Activated CD4-positive, alpha-beta T cell treated with anti-CD3 and anti-CD28 coated beads, Interleukin-2, amount 10 ng/mL, durations not matched to agents 24 days and 14 days (primary cell): ENCODE measurements at places on chromosomes 12 and 14. TPM values are rescaled to one million over a fixed set of nuclear protein-coding genes. Genes with fewer than 3 reads are reported as not detected.

The TAS2R30 gene
- 3.1 and 4.4 TPM in 2 replicates for total RNA-seq

The IL26 gene
- 6.9 and 7.7 TPM in 2 replicates for total RNA-seq

DNA sequence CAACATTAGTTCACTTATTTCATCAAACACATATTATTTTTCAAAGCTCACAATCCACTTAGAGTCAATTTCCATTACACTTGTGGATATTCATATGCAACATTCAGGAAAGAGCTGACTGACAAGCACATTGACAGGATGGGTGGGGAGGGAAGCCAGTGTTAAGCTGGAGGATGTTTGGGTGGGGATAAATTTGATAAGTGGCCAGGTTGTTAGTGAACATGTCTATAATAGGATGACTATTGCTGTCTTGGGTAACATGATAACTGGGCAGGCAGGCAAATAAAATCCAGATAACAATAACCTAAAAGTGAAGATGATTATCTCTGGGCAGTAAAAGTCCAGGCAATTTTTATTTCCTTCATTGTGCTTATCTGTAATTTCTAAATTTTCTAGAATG lies 73.8 kb upstream of the OSBPL8 start:
- no peak for DNase-seq
- no peak overlapping the region for H3K27ac ChIP-seq
- H3K36me3 ChIP-seq, result no peaks in the 10 kb centered on the region
- H3K27me3 ChIP-seq, result no peaks in the 10 kb centered on the region
- peaks cover 4% of the 10 kb centered on the region for H3K4me1 ChIP-seq

GRCh38 chr12:104649217-104649824 lies 192.6 kb downstream of the CHST11 start:
- no peak overlapping the region for H3K27ac ChIP-seq
- H3K4me1 ChIP-seq, result peaks cover 48% of the 10 kb centered on the region
- no peak for DNase-seq
- H3K36me3 ChIP-seq, result peaks cover 34% of the 10 kb centered on the region
- H3K4me3 ChIP-seq, result no peak overlapping the region

DNA sequence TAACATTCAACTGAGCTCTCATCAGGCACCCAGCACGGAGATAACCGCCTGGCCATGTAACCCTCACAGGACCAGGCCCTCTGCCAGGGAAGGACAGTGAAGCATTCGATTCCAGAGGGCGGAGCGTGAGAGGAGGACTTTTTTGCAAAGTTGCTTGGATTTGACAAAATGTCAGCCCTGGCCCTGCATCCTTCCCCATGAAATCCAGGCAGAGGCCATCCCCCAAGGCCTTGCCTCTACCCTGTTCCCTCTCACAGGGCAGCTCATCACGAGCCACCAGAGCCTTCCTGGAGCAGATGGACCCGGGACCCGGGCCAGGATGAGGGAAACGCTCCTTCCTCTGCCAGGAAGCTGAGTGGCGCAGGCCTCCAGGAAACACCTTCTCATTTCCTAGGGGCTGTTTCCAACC lies 17.0 kb downstream of the CAMKK2 start:
- no peak for DNase-seq
- H3K27ac ChIP-seq, result no peak overlapping the region
- H3K4me1 ChIP-seq, result peaks cover 8% of the 10 kb centered on the region
- H3K36me3 ChIP-seq, result peaks cover 20% of the 10 kb centered on the region
- no peak overlapping the region for H3K4me3 ChIP-seq

GRCh38 chr14:68791902-68792677 lies 777 bp downstream of the ZFP36L1 start:
- peaks cover 58% of the 10 kb centered on the region for H3K4me1 ChIP-seq
- H3K36me3 ChIP-seq, result peaks cover 53% of the 10 kb centered on the region
- H3K27ac ChIP-seq, result peak overlapping the region; percentile 100
- H3K27me3 ChIP-seq, result no peaks in the 10 kb centered on the region

The DHRS2 gene
- total RNA-seq, result 2.4 and 3.1 TPM in 2 replicates

DNA sequence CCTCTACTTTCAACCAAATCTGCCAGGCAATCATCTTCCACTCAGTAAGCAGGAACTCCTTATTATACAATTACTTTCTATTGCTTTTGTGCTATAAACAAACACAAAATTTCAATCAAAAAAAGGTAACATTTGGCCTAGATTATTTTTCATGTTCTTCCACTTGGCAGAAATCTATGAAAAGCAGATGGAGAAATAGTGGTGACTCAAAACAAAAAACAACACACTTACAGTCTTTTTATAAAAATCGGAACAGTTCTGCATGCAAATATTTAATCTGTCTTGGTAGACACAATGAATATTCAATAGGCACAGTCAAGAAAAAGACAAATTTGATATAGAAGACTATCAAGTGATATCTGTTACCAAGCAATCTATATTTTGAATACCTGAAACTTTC lies 376.8 kb downstream of the RPS29 start:
- H3K4me1 ChIP-seq, result no peaks in the 10 kb centered on the region
- no peaks in the 10 kb centered on the region for H3K27me3 ChIP-seq
- H3K27ac ChIP-seq, result no peak overlapping the region
- no peaks in the 10 kb centered on the region for H3K36me3 ChIP-seq
- DNase-seq, result no peak
- no peak overlapping the region for H3K4me3 ChIP-seq

DNA sequence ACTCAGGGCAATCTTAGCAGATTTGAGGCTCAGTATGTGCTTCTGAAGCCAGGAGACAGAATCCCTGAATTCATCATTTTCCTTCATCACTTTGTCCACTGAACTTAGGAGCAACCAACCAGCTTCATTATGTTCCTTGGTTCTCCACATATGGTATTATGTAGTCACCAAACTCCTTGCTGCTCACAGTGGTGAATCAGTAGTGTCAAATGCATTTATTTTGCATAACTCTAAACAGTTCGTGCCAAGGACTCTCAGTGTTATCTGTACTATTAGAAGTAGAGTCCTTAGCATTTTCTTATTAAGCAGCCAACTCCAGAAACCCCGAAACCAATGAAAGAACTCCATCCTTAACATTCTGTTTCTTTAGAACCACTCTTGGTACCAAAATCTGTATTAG lies 466.9 kb upstream of the RGS6 start:
- H3K4me1 ChIP-seq, result peaks cover 11% of the 10 kb centered on the region
- H3K27me3 ChIP-seq, result no peaks in the 10 kb centered on the region
- H3K36me3 ChIP-seq, result peaks cover 66% of the 10 kb centered on the region
- H3K27ac ChIP-seq, result no peak overlapping the region
- no peak overlapping the region for H3K4me3 ChIP-seq

The PAX9 gene
- not detected in 2 replicates for total RNA-seq

The PDE6H gene
- total RNA-seq, result not detected in 2 replicates

DNA sequence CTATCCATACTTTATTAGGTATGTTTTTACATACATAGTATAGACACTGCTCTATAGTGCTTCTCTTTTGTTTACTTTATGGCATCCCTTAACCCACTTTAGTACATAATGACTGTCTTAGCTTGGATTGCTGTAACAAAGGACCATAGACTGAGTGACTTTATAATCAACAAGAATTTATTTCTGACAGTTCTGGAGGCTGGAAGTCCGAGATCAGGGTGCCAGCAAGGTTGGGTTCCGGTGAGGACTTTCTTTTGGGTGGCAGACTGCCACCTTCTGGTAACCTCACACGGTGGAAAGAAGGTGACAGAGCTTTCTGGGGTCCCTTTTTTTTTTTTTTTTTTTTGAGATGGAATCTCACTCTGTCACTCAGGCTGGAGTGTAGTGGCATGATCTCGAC lies 48.6 kb upstream of the PPM1H start:
- no peak for DNase-seq
- no peaks in the 10 kb centered on the region for H3K36me3 ChIP-seq
- H3K4me3 ChIP-seq, result no peak overlapping the region
- no peak overlapping the region for H3K27ac ChIP-seq
- no peaks in the 10 kb centered on the region for H3K4me1 ChIP-seq

DNA sequence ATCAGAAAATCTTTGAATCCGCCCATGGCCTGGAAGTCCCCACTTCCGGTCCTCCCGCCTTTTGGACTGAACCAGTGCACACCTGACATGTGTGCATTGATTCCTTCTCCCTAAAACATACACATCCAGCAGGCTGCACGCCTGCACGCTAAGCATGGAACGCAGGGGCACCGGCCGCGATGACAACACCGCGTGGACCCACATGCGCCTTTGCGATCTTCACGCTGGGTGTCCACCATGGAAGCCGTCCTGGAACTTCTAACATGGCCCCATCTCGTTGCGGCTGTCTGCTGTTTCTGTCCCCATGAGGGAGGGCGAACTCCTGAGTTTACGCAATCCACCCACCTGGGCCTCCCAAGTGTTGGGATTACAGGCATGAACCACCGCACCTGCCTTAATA lies 73.7 kb downstream of the GALNT9 start:
- H3K27me3 ChIP-seq, result no peaks in the 10 kb centered on the region
- H3K27ac ChIP-seq, result no peak overlapping the region
- no peak for DNase-seq
- no peaks in the 10 kb centered on the region for H3K36me3 ChIP-seq
- no peaks in the 10 kb centered on the region for H3K4me1 ChIP-seq

DNA sequence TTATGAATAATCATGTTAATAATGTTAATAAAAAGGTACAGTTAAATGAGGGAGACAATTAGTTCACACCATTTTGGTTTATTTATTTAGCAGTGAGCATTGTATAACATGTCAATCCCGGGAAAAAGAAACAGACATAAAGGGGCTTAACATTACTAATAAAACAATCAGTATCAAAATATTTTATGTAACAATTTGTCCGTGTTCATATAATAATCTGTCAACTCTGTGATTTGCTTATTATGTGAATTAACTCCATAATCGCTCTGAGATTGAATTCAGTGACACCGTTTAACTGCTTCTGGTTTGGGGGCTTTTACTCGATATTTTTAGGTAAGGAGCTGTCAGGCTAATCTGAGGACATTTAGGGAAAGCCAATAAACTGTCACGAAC lies 95.8 kb upstream of the HMGA2 start:
- H3K27me3 ChIP-seq, result peaks cover 61% of the 10 kb centered on the region
- no peak overlapping the region for H3K27ac ChIP-seq
- H3K36me3 ChIP-seq, result no peaks in the 10 kb centered on the region
- peaks cover 2% of the 10 kb centered on the region for H3K4me1 ChIP-seq
- DNase-seq, result no peak

The ACYP1 gene
- total RNA-seq, result 45.2 and 46.0 TPM in 2 replicates
